ENCODE measurements at places on chromosomes 4 and X. TPM values are rescaled to one million over a fixed set of nuclear protein-coding genes. Genes with fewer than 3 reads are reported as not detected.

CENPU gene
- 6.9 TPM for total RNA-seq

DNA sequence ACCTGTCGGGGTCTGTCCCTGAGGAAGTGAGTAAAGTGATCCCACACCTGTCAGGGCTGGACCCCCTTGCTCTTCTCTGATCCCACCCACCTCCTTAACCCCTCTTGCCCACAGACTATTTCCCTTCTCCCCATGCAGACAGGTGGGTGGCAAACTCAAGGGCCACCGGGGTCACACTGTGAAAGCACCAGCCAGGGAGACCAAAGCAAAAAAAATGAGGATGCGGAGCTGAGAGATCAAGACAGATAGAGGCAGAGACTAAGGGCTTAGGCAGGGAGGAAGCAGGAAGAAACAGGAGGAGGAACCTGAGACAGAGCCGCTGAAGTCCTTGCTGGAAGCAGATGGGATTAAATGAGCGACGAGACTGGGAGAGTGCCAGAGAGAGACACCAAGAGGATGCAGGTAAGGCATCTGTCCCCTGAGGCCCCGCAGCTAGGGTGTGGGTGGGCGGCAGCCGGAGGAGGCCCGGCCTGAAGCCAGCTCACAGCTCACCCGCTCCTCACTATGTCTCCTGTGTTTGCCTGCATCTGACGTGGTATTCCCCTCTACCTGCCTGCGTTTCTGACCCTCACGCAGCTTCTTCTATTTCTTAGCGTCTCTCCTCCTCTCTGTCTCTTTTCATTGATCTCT is 7.2 kb downstream of the TIMM17B start:
- DNase-seq = no peak
- peak overlapping the region; percentile 72 for H3K4me3 ChIP-seq
- H3K27ac ChIP-seq = peak overlapping the region; percentile 67
- peaks cover 1% of the 10 kb centered on the region for H3K36me3 ChIP-seq
- H3K4me1 ChIP-seq = peaks cover 10% of the 10 kb centered on the region
- H3K27me3 ChIP-seq = no peaks in the 10 kb centered on the region

- H3K4me1 ChIP-seq = peaks cover 12% of the 10 kb centered on the region
- no peak overlapping the region for H3K4me3 ChIP-seq
- H3K27ac ChIP-seq = no peak overlapping the region
- no peaks in the 10 kb centered on the region for H3K27me3 ChIP-seq
- no peaks in the 10 kb centered on the region for H3K36me3 ChIP-seq
Observed at GRCh38 chr4:187357045-187357643, 633.5 kb upstream of the FAT1 start.

DNA sequence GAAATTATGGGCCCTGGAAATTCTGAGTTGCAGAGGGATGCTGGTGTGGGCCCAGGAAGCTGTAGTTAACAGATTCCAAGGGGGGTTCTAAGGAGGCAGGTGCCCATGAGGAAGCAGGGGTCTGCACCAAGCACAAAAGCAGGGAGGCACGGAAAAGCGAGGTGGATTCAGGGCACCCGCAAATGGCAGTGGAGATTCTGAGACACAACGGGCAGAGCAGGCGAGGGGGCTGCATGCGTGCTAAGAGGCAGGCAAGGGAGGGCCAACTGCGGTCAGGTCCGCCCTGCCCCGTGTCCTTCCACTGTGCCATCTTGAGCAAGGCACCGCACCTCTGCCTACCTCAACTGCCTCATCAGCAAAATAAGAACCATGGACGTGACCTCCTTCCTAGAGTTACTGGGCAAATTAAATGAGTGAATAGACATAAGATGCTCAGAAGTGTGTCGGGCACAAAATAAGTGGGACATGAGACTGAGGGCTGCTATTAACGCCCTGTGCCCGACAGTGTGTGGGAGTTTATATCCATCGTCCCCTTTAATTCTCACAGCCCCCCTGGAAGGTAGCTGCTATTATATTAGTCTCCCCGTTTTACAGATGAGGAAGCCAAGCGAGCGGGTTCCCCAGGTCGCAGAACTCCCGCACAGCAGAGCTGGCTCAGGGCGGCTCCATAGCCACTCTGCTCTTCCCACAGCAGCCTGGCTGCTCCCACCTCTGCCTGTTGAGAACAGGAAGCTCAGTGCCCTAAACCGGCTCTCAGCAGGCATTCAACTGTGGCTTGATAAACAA is 67.6 kb downstream of the PPP2R2C start:
- DNase-seq = no peak
- no peak overlapping the region for H3K4me3 ChIP-seq
- H3K4me1 ChIP-seq = no peaks in the 10 kb centered on the region
- H3K36me3 ChIP-seq = no peaks in the 10 kb centered on the region
- H3K27ac ChIP-seq = no peak overlapping the region

GRCh38 chrX:47576021-47576898 is 6.0 kb upstream of the TIMP1 start:
- peak; percentile 73 for DNase-seq
- peaks cover 28% of the 10 kb centered on the region for H3K4me1 ChIP-seq
- H3K27ac ChIP-seq = no peak overlapping the region
- peaks cover 5% of the 10 kb centered on the region for H3K36me3 ChIP-seq

- no peaks in the 10 kb centered on the region for H3K36me3 ChIP-seq
- H3K27me3 ChIP-seq = peaks cover 6% of the 10 kb centered on the region
- H3K4me3 ChIP-seq = no peak overlapping the region
- H3K27ac ChIP-seq = no peak overlapping the region
- DNase-seq = no peak
Observed at GRCh38 chr4:173685831-173686210, 155.8 kb upstream of the HAND2 start.

CT45A2 gene
- total RNA-seq = not detected

DNA sequence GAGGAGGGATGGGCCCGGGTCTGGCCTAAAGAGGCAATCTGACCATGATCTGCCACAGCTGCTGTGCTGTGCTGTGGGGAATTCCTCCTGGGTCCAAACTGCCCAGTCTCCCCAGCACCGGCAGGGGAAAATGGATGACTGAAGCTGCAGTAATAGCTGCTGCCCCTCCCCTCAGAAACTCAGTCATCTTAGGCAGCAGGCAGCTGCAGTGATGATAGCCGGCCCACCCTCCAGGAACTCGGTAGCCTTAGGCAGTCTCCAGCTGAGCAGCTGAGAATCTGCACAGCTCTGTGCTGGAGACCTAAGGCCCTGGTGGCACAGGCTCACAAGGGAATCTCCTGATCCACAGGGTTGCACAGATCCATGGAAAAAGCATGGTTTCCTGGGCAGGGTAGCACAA is 113.4 kb upstream of the USP38 start:
- no peak for DNase-seq
- H3K27me3 ChIP-seq = peaks cover 4% of the 10 kb centered on the region
- no peak overlapping the region for H3K27ac ChIP-seq
- no peaks in the 10 kb centered on the region for H3K4me1 ChIP-seq
- H3K4me3 ChIP-seq = no peak overlapping the region

RBM46 gene
- not detected for total RNA-seq

DNA sequence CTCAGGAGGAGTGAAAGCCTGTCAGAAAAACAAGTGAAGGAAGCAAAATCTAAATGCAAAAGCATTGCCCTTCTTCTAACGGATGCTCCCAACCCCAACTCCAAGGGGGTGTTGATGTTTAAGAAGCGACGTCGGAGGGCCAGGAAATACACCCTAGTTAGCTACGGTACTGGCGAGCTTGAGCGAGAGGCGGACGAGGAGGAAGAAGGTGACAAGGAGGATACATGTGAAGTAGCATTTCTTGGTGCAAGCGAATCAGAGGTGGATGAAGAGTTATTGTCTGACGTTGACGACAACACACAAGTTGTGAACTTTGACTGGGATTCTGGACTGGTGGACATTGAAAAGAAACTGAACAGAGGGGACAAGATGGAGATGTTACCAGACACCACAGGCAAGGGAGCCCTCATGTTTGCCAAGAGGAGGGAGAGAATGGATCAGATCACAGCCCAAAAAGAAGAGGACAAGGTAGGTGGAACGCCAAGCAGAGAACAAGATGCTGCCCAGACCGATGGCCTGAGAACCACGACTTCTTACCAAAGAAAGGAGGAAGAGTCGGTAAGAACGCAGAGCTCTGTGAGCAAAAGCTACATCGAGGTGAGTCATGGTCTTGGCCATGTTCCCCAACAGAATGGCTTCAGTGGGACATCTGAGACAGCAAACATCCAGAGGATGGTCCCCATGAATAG is 105.6 kb upstream of the MYOZ2 start:
- H3K27ac ChIP-seq = no peak overlapping the region
- no peak overlapping the region for H3K4me3 ChIP-seq
- no peaks in the 10 kb centered on the region for H3K27me3 ChIP-seq
- DNase-seq = no peak

GRCh38 chr4:175971388-175972179 is 94.1 kb upstream of the WDR17 start:
- no peaks in the 10 kb centered on the region for H3K36me3 ChIP-seq
- H3K4me1 ChIP-seq = no peaks in the 10 kb centered on the region
- H3K4me3 ChIP-seq = no peak overlapping the region
- H3K27ac ChIP-seq = no peak overlapping the region

DNA sequence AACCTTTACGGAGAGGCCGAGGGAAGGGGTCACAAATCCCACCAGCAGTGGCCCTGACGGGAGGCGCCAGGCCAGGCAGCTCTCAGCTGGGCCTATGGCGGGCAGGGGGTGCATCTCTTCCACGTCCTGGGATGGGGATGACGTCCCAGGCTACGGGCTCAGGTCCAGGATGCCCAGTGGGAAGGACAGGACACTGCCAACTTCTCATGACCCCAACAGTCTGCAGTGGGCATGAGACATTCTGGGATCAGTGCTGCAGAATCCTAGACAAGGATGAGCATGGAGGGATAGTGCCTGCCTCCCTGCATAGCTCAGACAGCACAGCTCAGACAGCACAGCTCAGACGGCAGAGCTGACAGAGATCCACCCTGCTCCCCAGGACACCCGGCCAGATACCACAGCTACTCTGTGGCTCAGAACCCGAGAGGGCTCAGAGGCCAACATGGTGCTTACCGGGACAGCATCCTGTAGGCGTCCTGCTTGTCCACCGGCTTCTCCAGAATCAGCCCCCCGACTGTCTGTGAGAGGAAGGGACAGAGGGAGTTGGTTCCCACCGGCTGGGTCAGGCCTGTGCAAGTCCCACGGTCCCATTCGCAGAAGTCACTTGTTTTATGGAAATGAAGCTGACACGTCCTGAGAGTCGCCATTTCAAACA is 17.3 kb downstream of the ASMTL start:
- H3K27ac ChIP-seq = no peak overlapping the region
- no peak for DNase-seq
- H3K36me3 ChIP-seq = peaks cover 14% of the 10 kb centered on the region
- H3K4me1 ChIP-seq = no peaks in the 10 kb centered on the region
- no peaks in the 10 kb centered on the region for H3K27me3 ChIP-seq
- no peak overlapping the region for H3K4me3 ChIP-seq

USP38 gene
- total RNA-seq = 19.5 TPM

DNA sequence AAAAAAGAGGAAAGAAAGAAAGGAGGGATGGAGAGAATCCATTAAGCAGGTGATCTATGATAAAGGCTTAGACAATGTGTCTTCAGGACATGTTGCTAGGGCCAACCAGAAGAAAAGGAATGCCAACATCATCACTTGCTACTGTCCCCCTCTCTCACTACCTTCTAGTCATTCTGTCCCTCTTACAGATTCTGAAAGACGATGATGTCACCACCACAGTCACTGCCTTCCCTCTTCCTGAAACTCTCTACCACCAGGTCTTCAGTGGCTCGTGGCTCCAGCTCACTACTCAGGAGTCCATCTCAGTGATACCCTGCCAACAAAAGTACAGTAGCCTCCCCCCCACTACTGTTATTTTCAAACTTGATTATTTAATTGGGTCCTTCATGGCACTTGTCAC is 64.0 kb downstream of the KCNIP4 start:
- peaks cover 41% of the 10 kb centered on the region for H3K4me1 ChIP-seq
- no peak for DNase-seq
- no peak overlapping the region for H3K4me3 ChIP-seq
- peak overlapping the region; percentile 27 for H3K27ac ChIP-seq
- no peaks in the 10 kb centered on the region for H3K27me3 ChIP-seq

DNA sequence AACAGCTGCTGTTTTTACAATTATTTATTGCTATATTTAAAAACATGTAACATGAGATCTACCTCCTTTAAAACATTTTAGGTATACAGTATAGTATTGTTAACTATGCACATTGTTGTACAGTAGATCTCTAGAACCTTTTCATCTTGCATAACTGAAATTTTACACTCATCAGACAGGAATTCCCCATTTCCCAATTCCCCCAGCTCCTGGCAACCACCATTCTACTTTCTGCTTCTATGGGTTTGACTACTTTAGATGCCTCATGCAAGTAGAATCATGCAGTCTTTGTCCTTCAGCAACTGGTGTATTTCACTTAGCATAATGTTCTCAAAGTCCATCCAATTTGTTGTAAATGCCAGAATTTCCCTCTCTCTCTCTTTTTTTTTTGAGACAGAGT is 9.7 kb upstream of the LSM6 start:
- H3K4me3 ChIP-seq = no peak overlapping the region
- no peak for DNase-seq
- no peaks in the 10 kb centered on the region for H3K4me1 ChIP-seq
- H3K27ac ChIP-seq = no peak overlapping the region
- peaks cover 4% of the 10 kb centered on the region for H3K27me3 ChIP-seq

STARD8 gene
- 1.4 TPM for total RNA-seq

GRCh38 chrX:9429767-9430166 is 35.1 kb upstream of the TBL1X start:
- no peak overlapping the region for H3K4me3 ChIP-seq
- H3K4me1 ChIP-seq = no peaks in the 10 kb centered on the region
- H3K27ac ChIP-seq = no peak overlapping the region
- no peak for DNase-seq
- no peaks in the 10 kb centered on the region for H3K27me3 ChIP-seq

ABCG2 gene
- not detected for total RNA-seq

- H3K36me3 ChIP-seq = peaks cover 3% of the 10 kb centered on the region
- peaks cover 5% of the 10 kb centered on the region for H3K4me1 ChIP-seq
- H3K4me3 ChIP-seq = no peak overlapping the region
- no peaks in the 10 kb centered on the region for H3K27me3 ChIP-seq
- DNase-seq = no peak
Observed at GRCh38 chr4:154164931-154165839, 326.4 kb downstream of the DCHS2 start.

CFAP47 gene
- not detected for total RNA-seq

All from osteocyte (in vitro differentiated cells).